ENCODE measurements at places on chromosomes 1 and 21.
A peak's percentile ranks its signal among the peaks of the same experiment; 100 is the strongest.

DNA sequence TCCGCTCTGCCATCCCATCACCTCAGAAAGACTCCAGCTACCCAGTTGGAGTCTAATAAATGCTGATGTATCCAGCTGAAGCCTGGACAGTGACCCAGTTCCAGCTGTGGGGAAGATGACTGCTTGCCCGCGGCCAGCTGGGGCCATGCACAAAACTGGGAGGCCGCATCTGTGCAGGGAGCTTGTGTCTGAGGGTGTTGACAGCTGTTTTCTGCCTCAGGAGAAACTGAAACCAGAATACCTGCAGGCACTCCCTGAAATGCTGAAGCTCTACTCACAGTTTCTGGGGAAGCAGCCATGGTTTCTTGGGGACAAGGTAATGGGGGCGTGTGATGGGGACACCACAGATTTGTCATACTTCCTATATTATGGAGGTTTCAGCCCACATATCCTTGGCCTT, 3.2 kb downstream of the GSTM2 start:
- DNase-seq = no peak

DNA sequence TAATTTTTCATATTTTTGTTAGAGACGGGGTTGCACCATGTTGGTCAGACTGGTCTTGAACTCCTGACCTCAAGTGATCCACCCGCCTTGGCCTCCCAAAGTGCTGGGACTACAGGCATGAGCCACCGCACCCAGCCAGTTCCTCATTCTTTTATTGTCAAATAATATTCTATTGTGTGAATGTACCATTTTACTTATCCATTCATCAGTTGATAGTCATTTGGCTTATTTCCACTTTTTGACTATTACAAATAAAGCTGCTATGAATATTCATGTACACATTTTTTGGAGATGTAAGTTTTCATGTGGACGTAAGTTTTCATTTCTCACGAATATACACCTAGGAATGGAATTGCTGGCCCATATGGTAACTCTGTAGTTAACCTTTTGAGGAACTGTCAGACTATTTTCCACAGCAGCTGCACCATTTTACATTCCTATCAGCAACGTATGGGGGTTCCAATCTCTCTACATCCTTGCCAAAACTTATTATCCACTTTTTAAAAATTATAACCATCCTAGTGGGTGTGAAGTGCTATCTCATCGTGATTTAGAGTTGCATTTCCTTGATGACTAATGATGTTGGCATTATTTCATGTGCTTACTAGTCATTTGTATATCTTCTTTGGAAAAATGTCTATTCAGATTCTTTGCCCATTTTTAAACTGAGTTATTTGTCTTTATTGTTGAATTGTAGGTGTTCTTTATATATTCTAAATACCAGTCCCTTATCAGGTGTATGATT, 12.7 kb downstream of the PACC1 start:
- DNase-seq = no peak

GRCh38 chr1:231554969-231555368, 26.5 kb downstream of the TSNAX start:
- no peak for DNase-seq

DNA sequence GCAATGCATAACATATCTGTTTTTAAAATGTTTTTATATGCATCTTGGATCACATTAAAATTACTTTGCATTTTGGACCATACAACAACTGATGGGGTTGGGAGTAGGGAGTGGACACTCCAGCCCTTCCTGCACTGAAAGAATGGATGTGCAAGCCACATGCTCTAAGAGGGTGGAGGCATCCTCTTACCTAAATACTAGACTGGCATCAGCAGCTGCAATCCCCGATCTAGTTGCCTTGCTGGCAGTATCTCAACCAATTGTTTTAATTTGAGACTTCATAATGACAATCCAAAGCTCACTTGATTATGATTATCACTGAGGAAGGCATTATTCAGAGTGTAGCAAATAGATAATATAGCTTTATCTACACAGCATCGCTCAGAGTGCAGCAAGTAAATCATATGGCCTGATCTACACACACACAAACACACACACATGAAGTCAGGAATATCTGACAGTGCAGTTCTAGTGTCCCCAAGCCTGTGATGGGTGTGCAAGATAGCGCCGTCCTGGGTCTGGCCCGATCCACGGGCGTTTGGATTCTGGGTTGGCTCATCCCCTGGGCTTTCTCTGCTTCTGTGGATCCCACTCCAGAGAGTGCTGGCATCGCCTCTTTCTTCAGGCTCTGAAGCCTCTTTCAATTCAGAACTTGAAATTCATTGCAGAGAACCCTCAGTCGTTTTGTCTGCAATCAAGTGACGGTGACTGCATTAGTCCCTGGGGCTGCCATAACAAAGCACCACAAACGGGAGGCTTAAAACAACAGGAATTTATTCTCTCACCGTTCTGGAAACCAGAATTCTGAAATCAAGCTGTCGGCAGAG, 181.3 kb downstream of the ETS2 start:
- no peak for DNase-seq

DNA sequence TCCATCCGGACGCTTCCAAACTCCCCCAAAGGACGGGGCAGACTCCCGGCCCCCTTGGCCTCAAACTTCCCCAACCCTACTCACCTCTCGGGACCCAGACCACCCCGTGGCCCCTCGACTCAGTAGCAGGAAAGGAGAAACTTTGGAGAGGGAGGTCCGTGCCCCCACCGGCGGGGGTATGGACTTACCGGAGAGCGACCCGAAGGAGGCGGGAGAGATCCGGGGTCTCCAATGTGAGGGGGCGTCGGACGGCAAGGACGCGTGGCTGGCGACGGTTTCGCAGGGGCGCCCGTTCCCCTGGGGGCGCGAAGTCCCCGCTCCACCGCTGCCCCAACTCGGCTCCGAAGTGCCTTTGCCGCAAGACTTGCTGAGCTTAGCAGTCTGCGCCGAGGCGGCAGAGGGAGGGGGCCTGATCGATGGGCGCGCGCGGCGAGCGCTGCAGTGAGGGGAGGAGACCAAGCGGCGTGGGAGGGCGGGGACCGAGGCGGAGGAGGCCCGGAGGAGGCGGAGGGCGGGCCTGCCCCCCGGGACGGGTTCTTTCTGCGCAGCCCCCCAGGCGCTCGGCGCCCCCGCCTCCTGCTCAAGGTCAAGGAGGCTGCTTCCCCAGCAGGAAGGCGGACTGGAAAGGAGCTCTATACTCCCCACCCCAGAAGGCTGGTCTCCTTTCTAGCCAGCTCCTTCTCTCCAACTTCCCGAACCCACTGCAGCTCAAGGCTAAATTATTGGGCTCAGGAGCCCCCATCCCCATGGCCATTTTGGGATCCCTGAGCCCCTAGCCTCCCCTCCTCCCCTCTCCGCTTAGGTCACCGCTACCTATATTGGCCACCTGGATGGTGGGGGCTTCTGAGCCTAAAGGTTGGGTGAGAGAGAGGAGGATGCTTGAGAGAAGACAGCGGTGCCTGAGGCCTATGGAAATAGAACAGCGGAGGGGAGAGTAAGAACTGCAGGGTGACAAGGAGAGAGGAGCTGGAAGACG, at the start of gene SYT2:
Gene SYT2, minus strand, starts transcription at position 385 of the 976 bp plus-strand sequence. CDS start 104,682 bp downstream, outside the sequence.
- no peak for DNase-seq

GRCh38 chr1:93907718-93908117, 1.5 kb downstream of the GCLM start:
- DNase-seq = no peak

GRCh38 chr1:25695090-25695770, 78.6 kb downstream of the MAN1C1 start:
- DNase-seq = no peak

GRCh38 chr1:22625262-22625925, 11.0 kb upstream of the C1QA start:
- DNase-seq = no peak

DNA sequence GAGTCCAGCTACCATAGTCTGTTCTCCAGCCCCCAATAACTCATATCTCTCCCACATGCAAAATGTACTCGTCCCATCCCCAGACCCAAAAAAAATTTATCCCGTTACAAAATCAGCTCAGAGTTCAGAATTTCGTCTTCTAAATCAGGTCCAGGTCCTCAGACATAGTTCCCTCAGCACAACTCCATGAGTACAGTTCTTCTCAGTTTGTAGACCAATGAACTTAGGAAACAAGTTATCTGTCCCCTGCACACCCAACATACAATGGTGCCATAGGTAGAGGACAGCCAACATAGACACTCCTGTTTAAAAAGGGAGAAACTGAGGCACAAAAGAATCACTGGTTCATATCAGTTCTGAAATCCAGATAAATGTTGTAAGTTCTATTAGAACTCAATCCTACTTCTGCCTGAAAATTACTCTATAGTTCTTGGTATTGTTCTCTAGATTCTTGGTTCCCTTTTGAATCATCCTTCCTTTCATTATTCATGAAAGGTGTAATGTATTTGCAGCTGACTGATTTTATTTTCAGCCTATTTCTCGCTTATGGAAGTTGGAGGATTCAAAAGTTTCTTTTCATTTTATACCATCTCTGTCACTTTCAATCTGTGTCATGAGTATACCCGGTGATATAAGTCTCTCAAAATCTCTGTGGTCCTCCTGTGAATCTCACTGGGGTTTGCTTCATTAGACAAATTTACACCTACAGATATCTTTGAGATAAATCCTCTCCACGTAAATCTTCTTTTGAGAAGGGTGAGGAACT, 75.8 kb upstream of the TSPAN2 start:
- no peak for DNase-seq

DNA sequence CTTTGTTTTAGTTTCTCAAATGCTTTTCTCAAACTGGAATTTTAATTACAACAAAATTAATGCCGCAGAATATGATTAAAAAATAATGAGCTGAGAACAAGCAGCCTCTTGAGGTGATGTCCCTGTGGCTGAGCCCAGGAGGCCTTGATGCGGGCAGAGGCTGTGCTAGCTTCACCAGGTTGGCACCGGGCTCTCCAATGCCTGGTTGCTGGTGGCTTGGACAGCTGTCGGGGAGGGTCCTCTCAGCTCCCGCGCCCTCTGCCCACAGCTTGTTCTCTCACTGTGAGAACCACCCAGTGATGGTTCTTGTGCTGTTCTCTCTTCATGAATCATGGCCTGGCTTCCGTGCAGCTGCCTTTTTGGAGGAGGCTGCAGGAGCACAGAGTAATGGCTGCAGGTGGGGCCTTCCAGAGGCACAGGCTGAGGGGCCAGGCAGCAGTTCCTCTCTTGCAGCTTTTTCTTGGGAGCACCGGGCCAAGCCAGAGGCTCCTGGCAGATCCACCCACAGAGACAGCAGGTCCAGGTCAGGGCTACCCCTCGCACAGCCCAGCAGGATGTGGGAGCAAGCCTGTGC, 156.3 kb downstream of the PCBP3 start:
- DNase-seq = no peak

GRCh38 chr1:184499616-184500015, 112.8 kb downstream of the C1orf21 start:
- no peak for DNase-seq

GRCh38 chr1:173914366-173914871, 2.7 kb downstream of the SERPINC1 start:
- peak; percentile 0 for DNase-seq

DNA sequence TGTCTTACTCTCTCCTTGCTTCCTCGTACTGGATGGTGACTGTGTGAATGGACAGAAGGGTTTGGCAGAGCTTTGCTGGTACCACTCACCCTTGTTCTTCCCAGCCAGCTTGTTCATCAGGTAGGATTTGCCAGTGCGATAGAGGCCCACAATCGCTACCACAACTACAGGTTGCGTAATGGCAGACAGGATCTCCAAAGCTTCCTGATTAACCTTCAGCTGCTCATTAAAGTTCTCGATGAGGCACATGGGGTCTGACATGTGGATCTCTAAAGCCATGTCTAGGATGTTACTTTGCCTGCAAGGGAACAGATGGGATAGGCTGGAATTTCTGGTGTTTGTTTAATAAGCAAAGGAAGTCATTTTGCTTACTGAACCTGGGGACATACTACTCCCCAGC, 3.4 kb downstream of the GBP5 start:
- no peak for DNase-seq
